CD8-positive, alpha-beta T cell (primary cell): ENCODE measurements at places on chromosomes 11 and 22. TPM values are rescaled to one million over a fixed set of nuclear protein-coding genes. Genes with fewer than 3 reads are reported as not detected.
A peak's percentile ranks its signal among the peaks of the same experiment; 100 is the strongest.

DERL3 gene
- total RNA-seq = 0.92 TPM

FOLR1 gene
- total RNA-seq = not detected

TTLL12 gene
- total RNA-seq = 5.4 TPM

CHEK1 gene
- total RNA-seq = 8.7 TPM

IGLL1 gene
- not detected for total RNA-seq

PRPF19 gene
- 96.1 TPM for total RNA-seq

NPAS4 gene
- not detected for total RNA-seq

MIF gene
- 191 TPM for total RNA-seq

BRSK2 gene
- total RNA-seq = 0.19 TPM

ARHGEF17 gene
- 0.14 TPM for total RNA-seq

SEPTIN3 gene
- total RNA-seq = not detected

KDELR3 gene
- total RNA-seq = not detected

RIMBP3B gene
- total RNA-seq = not detected

DNA sequence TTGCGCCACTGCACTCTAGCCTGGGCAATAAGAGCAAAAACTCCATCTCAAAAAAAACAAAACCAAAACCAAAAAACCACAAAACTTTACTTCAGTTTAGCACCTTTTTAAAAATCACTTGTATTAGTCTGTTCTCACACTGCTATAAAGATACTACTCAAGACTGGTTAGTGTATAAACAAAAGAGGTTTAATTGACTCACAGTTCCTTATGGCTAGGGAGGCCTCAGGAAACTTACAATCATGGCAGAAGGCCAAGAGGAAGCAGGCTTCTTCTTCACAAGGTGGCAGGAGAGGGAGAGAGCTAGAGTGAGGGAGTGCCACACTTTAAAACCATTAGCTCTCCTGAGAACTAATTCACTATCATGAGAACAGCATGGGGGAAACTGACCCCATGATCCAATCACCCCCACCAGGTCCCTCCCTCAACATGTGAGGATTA is 261.3 kb downstream of the TMEM135 start:
- no peak for DNase-seq

DNA sequence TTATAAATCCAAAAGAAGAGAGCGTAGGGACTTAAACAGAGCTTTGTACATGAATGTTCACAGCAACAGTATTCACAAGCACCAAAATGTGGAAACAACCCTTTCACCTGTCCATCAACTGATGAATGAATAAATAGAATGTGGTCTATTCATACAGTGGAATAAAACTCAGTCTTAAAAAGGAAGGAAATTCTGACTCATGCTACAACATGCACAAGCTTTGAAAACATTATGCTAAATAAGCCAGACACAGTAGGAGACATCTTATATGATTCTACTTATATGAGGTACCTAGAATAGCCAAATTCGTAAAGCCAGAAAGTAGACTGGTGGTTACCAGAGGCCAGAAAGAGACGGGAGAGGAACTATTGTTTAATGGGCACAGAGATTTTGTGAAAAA is 74.3 kb downstream of the SHANK2 start:
- DNase-seq = no peak

DNA sequence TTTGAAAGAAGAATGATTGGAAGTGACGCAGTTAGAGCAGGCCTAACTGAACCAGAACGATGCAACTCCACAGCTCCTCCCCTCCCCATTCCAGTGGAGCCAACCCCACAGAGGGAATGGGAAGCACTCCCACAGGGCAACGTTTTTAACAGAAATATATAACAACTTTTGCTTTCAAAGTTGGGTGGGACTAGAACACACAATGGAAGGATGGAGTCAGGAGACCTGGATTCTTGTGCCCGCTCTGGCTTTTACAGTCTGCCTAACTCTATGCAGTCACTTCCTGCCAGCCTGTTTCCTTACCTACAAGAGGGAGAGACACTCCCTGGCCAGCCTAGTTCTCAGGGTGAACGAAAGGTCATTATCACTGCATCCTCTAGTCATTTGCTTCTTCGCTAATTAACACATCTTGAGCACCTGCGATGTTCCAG is 75.5 kb downstream of the PACSIN2 start:
- DNase-seq = no peak

GRCh38 chr11:58845386-58845785 is 882 bp upstream of the GLYATL2 start:
- no peak for DNase-seq

DNA sequence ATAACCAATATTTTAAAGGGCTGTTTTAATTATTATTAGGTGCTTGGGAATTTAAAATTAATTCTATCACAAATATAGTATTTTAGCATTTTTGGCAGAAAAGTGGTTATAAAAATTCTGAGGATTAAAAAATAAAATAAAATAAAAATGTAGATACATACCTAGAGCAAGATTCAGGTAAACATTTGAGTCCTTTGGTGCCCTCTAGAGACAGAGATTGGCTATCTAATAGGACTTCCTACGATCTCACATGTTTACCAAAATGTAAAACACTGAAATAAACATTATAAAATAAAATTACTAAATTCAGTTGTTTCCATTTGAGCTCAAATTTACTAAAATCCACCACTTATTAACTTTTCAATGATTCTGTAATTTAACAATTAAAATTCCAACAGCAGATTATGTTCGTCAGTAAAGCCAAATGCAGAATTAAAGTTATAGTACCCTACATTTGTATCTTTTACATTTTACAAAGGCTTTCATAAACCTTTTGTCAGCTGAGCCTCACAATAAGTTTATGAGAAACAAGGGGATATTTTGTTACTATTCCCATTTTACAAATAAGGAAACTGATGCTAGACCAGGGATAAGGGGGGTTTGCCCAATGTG is 27.7 kb downstream of the SLC36A4 start:
- DNase-seq = no peak

DNA sequence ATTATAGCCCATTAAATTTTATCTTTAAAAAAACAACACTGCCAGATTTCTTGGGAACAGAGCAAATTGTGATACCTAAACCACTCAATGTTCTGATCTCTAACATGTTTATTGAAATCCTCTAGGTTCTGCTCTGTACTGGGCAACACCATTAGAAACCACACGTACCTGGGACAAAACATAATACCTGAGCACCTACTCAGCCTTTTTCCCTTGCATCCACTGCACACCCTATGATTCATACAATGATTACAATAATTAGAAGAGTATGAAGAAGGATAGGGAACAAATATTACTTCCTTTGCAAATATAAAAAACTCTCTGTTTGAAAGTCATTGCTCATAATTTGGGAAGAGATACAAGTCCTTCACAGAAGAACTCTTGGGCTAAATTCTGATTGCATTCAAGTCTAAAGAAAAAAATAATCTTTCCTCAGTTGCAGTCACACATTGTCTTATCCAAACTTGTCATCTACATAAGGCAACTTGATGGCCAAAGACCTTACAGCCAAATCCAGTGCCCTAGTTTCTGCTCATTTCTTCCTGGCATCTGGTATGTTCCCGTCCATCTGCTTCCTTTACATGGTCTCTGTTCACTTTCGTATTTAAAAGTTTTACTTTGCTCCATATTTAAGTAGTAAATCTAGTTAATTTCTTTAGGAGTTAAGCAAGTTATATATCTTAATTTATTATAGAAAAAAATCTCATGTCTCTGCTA is 407.4 kb downstream of the LRRC4C start:
- DNase-seq = no peak

DNA sequence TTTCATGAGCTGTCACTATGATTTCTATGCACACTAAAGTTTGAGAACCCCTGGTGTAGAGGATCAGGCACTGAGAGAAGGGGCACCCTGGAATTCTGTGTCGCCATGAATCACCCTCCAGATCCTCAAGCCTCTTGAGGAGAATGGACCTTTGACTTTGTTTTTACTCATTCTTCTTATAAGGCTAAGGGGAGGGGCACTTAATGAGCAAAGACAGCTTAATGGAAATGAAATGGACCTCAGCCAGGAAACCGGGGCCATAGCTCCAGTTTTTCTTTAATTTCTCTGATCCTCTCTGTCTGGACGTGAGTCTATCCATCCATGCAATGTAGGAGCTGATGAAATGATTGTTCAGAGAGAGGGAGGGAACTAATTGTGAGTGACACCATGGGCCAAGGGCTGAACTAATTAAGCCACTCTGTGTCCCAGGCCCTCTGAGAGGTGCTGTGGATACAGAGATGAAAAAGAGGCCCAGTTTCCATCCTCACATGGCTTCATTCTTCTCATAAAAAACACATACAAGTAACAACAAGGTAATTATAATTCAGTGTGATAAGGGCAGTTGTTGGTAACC is 32.8 kb downstream of the OR2AT4 start:
- DNase-seq = no peak

GRCh38 chr11:10413268-10413667 is 41.8 kb upstream of the AMPD3 start:
- DNase-seq = peak; percentile 66

DNA sequence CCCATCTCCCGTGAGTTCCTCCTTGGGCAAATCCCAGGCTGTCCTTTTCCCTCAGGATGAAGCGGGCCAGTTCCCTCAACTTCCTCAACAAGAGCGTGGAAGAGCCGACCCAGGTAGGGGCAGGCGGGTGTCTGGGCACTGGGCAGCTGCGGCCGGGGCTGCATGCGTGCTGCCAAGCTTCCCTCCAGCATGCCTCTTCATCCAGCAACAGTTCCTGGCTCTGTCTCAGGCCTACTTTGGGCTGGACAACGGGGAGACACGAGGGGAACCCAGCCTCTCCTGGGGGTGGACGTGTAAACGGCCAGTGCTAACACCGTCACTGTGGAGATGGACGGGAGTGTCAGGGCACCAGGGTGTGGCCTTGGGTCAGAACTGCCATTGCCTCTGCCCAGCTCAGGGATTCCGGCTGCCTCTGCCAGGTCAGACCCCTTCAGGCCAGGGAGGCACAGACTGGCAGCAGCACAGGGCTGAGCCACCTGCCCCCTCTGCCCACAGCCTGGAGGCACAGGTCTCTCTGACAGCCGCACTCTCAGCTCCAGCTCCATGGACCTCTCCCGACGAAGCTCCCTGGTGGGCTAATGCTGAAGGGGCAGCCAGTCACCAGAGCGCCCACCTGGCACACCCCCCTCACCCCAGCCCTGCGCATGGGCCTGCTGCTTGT is 1.9 kb upstream of the RAB1B start:
- DNase-seq = no peak

- DNase-seq = no peak
These were observed 6.5 kb downstream of the MTMR2 start for GRCh38 chr11:95917193-95918036.

GRCh38 chr11:92527467-92527866 is 302.8 kb downstream of the FAT3 start:
- no peak for DNase-seq

- no peak for DNase-seq
These were observed at the start of gene OR52I1 for GRCh38 chr11:4593739-4594138. Gene OR52I1, plus strand, starts transcription at chr11:4594039. Its CDS starts 0 bp downstream, at chr11:4594039.

DNA sequence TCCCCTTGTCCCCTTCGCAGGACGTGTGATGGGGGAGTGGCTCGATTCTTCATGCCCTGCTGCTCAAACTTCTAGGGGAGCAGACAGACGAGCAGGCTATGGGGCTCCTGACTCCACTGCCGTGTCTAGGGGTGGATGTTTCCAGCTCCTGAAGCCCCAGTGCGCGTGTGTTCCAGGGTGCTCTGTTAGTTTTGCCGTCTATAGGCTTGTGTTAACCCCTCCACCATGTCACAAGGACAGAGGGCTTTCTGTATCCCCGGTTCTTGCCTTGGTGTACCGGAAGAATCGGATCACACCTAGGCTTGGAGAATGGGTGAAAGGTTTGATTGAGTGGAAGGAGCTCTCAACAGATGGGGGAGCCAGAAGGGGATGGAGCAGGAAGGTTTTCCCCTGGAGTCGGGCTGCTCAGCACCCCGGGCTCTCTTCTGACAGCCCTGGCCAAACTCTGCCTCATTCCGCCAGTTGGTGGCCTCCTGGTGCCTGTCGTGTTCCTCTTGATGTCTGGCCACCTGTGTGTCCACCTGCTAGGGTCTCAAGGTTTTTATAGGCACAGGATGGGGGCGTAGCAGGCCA is 810.7 kb downstream of the BRD1 start:
- DNase-seq = no peak

DNA sequence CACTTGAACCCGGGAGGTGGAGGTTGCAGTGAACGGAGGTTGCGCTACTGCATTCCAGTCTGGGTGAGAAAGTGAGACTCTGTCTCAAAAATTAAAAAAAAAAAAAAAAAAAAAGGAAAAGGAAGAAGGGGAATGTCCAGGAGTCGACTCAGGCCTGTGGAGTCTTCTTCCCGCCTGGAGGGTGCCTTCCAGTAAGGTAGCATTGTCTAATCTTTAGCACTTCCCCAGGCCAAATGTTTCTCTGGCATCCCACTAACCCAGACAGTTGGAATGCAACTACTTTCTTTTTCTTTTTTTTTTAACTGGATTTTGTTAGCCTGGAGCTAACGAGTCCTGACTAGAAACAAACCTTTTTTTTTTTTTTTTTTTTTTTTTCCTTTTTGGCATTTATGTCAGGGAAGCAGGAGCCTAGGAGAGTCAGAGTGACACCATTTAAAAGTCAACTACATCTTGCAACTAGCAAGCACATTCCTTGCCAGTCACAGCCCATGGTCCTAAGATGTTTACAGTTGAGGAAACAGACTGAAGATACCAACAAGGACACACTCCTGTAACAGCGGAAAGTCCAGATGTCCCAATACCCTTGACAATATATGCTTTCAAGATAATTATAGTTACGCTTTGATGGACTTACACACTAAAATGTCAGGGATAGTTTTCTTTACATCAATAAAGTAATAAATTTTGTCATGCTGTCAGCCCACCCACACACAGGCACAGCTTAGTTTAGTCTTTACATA is 10.6 kb downstream of the PLET1 start:
- DNase-seq = no peak

DNA sequence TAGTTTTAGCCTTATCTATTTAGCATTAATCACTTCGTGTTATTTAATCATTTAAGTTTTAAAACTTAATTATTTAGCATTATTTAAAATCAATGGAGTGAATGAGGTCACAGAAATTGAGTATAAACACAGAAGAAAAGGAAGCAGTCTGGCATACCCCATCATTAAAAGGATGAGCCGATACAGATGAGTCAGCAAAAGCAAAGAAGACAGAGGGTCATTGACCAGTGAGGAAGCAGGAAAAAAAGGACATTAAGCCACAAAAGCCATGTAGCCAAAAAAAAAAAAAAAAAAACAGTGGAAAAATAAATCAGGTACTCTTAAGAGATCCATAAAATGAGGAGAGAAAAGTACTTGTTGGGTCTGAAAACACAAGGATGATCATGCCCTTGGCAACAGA is 71.5 kb downstream of the TYR start:
- DNase-seq = no peak

GRCh38 chr11:75463106-75463774 is 30.2 kb upstream of the KLHL35 start:
- no peak for DNase-seq

- DNase-seq = no peak
These were observed 6.2 kb downstream of the KDELR3 start for GRCh38 chr22:38474003-38474607.

GRCh38 chr11:108824545-108824944 is 159.7 kb downstream of the DDX10 start:
- no peak for DNase-seq

GRCh38 chr11:2781408-2782274 is 81.8 kb upstream of the KCNQ1OT1 start:
- DNase-seq = no peak

GRCh38 chr11:32056438-32056837 is 34.4 kb upstream of the RCN1 start:
- DNase-seq = no peak
